ENCODE measurements at places on chromosomes 11 and 22.

- no peak for DNase-seq
Measured at GRCh38 chr11:127027789-127028188, 27.2 kb upstream of the KIRREL3 start.

- no peak for DNase-seq
Measured at GRCh38 chr11:18145837-18146236, 13.5 kb downstream of the MRGPRX3 start.

- peak; percentile 81 for DNase-seq
Measured at GRCh38 chr11:93652161-93652597, 9.3 kb upstream of the CEP295 start.

DNA sequence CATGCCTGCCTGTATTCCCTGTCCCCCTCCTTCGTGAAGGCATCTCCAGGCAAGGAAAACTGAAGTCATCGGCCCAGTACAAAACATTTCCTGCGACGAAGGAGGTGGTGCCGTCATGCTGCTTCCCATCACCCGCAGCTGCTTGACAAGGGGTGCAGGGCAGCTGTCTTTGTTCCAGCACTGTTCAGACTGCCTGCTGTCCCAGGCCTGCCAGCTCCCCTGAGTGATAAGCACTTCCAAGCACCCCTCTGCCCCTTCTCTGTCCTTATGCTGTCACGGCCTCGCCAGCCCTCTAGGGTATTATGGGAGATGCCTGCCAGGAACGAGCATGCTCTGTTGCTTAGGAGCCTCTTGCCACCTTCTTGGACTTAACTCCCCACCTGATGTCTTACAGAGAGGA, 37.1 kb upstream of the BSX start:
- DNase-seq: no peak

DNA sequence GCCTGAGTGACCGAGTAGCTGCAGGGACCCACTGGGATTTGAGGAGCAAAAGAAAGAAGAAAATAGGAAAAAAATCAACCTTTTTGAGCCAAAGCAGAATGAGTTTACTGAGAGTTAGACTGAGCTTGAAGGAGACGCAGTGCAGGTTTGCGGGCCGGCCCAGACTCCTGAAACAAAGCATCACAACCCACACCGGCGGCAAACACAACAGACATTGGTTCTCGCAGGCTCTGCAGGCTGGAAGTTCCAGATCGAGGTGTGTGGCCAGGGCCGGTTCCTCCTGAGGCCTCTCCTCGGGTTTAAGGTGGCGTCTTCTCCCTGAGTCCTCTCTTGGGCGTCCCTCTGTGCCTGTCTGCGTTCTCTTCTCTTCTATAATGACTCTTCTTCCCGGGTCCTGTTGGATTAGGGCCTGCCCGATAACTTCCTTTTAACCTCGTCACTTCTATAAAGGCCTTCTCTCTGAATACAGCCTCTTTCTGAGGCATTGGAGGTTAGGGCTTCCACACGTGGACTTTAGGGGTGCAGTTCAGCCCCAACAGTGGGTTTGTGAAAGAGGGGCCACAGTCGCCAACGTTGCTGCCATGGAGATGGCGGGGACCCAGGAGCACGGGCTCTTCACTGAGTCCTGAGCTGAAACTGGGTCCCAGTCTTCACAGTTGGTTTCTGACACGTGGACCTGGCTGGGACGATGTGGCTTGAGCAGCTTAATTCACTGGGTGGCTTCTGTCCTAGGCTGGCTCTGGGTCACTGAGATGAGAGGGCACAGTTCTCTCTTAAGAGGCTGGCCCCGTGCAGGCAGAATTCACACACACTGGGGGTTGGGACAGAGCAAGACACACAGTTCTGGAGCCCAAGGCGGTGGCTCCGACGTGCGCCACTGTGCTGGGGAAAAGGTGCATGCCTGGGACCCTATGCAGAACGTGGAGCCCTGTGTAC, 1047.7 kb downstream of the BRD1 start:
- DNase-seq: no peak

DNA sequence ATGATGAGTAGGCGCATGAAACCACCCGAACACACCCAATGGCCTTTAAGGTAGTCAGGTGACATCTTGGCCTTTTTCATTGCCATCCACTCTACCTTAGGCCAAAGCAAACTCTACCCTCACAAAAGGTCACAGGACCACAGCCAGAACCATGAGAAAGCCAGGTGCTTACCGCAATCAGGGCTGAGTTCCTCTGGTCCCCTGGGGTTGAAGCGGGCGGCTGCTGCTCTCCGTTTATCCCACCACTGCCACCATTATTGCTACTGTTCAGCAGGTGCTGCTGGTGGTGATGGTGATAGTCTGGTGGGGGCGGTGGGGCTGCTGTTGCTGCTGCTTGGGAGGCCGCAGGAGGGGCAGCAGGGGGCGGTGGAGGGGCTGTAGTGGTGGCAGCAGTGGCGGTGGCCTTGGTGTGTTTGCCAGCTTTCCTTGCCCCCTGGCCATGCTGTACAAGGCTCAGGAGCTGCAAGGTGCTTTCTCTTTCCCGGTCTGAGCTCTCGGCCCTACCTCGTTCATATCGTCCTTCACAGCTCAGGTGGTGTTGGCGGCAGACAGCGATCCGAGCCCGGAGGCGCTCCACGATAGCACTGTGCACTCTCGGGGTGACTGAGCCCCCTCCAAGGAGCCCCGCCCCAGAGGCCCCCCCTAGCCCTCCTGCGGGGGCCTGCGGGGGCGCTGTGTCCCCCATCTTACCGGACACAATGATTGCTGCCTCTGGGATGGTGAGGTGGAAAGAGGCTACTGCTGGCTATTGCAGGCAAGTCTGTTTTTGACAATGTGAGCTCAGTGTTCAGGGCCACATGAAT, 1.6 kb downstream of the MAML2 start:
- DNase-seq: peak; percentile 48

- DNase-seq: no peak
Measured at GRCh38 chr22:37982938-37983859, 1.2 kb downstream of the SOX10 start.

DNA sequence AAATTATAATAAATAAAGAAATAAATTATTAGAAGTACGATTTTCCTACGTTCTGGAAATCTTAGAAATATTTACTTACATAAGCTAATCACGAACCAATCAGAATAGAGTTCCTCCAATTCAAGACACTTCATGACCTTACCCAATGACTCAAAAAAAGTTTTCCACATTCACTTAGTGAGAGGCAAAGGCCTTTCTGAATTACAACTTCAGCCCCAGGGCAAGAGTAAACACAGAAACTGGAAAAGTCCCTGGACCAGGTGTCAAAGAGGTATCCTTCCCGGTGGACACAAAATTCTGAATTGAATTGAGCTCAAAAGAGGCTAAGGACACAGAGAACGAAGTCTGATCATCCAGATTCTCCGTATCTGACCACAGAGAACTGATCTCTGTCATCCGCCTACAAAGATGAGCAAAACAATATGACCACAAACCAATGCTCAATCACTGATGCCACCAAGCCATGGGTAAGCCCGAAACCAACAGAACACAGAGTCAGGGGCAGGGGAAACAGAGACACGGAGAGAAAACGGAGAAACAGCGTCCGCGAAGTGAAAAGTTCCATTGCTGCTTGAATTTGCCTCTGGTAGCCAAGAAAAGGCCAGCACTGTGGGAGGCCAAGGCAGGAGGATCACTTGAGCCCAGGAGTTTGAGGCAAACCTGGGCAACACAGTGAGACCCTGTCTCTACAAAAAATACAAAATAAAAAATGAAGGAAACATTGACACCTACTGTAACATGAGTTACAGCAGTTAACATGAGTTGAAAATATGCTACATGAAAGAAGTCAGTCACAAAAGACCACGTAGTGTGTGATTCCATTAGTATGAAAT, 6.8 kb downstream of the BID start:
- DNase-seq: no peak

GRCh38 chr11:76626266-76626665, 44.3 kb downstream of the LRRC32 start:
- DNase-seq: no peak

DNA sequence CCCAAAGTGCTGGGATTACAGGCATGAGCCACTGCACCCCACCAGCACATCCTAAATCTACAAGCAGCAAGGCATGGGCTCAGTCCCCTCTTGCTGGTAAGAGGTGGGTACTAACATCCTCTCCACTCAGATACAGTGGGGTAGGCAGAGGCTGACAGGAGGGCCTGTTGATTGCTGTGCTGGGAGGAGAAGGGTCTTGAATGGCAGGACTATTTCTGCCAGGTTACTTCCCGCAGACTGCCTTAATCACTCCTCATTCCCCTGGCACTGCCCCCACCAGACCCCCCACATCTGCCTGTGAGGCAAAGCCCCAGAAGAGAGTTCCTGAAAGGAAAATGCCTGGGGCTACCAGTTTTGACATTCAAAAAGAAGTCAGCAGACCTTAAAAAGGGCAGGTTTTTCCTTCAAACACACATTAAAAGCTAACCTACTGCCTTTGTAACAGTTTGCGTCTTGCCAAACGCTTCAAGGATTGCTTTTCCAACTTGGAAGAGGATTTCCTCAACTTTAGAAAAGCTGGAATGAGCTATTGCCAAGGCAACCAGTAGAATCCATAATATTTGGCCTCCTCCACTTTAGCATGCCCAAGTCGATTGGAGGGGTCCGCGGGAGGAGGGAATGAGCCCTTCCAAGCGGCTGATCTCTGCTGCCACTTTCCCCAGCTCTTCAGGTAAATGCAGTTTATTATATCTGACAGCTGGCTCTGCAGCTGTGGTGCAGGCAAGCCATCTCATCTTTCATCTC, 62.0 kb downstream of the FDX1 start:
- DNase-seq: no peak

DNA sequence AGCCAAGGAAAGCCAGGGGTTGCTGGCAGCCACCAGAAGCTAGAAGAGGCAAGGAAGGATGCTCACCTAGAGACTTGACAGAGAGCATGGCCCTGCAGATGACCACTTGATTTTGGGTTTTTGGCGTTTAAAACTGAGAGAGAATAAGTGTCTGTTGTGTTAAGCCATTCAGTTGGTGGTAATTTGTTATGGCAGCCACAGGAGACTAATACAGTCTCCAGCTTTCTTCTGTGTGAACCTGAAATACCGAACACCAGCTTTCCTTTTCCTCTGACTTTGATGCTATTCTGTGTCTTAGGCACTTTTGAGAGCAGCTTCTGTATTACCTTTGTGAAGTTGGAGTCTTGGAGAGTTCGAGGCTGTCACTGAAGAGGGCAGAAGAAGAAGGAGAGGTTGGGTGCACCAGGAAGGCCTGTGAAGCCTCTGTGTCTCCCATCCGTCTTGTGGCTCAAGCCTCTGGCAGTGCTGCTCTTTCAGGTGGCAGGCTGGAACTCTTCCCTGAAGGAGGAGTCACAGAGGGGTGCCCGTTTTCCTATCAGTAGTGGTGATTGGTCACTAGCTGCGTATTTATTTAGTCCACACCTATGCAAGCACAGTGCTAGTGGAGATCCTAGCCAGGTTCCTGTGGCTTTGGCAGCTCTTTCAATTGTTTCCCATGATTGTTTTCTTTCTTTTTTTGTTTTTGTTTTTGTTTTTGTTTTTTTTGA, 2.5 kb downstream of the TBC1D22A start:
- no peak for DNase-seq

DNA sequence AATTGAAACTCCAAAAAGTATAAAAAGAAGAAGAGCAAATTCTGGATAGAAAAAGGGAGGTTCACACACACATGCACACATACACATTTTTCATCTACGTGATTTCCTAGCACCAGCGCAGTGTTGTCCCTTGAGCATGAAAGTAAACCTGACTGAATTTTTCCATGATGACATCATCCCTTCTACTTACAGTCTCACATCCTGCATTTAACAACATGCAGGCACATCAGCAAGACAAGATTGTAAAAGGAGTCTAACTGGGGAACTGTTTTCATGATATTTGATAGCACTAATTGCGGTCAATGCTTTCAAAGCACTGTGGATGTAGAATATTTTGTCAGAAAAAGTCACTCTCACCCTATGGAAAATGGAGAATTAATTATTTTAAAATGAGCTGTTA, 36.6 kb downstream of the GAS2 start:
- DNase-seq: peak; percentile 94

DNA sequence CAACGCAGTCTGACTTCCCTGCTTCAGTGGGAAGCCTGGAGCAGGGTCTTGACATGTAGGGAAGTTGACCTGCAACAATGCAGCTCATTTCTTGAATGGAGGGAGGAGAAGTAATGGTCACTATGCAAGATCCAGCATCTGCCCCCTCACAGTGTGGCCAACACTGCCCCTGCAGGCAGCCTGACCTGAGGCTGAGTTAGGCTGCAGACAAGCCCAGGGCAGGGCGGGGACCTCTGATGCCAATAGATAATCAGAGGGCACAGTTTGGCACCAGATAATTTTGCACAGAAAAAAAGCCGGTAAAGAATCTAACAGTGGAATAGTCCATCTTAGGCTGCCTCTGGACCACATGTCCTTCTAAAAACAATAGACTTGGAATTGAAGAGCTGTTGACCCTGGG, 182.3 kb downstream of the DSCAML1 start:
- peak; percentile 15 for DNase-seq

DNA sequence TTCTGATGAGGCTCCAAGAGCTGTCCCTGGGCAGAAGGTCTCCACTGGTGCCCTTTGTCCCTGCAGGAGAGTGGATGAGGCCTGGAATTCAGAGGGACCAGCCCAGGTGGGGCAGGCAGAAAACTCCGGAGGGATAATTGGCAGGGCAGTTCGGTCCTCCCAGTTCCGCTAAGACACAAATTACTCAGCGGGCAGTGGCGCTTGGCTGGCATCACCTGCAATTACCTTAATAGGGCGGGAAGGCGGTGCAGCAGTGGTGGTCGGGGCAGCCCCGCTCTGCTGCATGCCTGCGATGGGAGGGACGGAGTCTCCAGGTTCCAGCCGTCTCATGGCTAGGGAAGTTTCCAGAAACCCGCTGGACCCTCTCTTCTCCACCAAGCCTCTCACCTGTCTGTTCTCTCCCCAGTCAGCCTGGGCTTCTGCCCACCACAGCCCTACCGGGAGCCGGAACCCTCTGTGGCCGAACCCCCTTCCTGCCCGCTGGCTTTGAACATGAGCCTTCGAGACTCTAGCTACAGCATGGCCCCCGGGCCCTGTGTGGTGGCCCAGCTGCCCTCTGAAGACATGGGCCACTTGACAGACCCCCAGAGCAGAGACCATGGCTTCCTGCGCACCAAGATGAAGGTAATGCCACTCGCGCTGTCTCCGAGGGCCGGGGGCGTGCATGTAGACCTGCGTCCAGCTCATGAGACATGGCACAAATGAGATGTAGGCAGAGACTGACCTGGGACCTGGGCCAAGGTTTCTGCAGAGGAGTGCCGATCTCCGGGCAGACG, 7.0 kb downstream of the OVOL1 start:
- DNase-seq: no peak

DNA sequence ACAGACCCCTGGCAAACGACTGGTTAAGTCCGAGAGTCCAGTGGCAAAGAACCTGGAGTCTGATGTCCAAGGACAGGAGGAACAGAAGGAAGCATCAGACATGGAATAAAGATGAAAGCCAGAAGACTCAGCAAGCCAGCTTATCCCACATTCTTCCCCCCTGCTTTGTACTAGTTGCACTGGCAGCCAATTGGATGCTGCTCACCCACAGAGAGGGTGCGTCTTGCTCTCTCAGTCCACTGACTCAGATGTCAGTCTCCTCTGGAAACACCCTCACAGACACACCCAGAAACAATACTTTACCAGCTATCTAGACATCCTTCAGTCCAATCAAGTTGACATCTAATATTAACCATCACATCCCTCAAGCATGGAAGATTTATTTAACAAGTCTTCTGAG, 1265.8 kb upstream of the CNTN5 start:
- DNase-seq: no peak

- no peak for DNase-seq
Measured at GRCh38 chr22:23066200-23067022, 3.9 kb upstream of the GNAZ start.

- DNase-seq: no peak
Measured at GRCh38 chr11:117878939-117879475, 2.5 kb upstream of the FXYD6 start.
